PC-9 (cell line): ENCODE measurements at places on chromosomes 5 and 9.
A peak's percentile ranks its signal among the peaks of the same experiment; 100 is the strongest.

DNA sequence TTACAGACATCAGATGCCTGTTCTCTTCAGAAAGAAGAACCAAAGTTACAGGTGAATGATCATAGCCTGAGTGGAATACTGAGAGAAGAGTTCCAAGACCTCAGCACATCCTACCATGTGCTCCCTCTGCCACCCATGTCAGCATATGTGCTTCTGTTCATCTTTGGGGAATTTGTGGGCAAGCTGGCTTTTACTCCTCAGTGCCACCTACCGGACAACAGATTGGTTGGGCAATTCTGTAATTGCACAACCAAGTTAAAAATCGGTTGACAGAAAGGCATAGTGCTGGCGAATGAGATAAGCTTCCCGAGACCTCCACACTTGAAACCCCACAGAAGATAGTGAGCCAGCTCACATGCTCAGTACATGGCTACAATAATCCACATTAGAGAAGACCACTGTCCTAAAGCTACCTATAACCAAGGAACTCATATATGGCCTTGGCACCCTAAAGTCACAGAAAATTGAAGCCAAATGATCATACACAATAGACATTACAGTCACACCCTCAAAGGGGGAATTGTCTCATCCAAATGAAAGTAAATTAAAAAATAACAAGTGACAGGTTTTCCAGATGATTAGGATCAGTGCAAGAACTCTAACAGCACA is 1238.0 kb upstream of the NUDT12 start:
- no peak for DNase-seq

GRCh38 chr5:149957855-149958254 is 2.7 kb upstream of the SLC26A2 start:
- DNase-seq, result peak; percentile 11

DNA sequence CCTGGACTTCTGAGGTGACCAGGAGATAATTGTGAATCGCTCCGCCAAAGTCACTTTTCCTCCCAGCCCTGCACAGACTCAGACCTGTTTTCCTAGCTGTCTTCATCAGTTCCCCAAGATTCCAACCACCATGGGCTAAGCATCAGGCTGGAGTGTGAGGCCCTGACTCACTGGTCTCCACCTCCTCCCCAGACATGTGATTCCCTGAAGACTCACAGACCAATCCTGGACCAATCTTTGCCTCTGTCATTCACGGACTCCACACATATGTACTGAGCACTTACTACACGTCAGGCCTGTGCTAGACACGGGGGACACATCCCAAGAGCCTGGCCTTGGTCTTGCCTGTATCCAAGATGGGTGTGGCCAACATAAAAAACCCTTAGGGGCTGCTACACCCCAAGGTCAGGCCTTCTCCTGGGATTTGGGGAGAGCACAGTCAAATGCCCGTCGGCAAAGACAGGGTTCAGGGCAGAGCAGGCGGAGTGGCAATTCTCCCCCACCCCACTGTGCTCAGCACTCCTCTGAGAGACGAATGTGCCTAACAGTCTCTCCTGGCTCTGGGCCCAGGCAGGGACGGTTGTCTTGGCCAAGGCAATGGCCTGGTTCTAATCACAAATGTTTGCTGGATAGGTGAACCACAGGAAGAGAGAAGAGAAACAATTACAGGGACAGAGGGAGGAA is 11.9 kb downstream of the EEIG1 start:
- peak; percentile 72 for DNase-seq

GRCh38 chr9:130171226-130172148 is 717 bp upstream of the NCS1 start:
- no peak for DNase-seq

- DNase-seq, result no peak
Measured at GRCh38 chr5:173778784-173779304, 109.3 kb upstream of the CPEB4 start.

GRCh38 chr5:53991942-53992341 is 318.4 kb downstream of the ARL15 start:
- DNase-seq, result no peak

- no peak for DNase-seq
Measured at GRCh38 chr5:163496286-163496685, 9.1 kb upstream of the MAT2B start.

DNA sequence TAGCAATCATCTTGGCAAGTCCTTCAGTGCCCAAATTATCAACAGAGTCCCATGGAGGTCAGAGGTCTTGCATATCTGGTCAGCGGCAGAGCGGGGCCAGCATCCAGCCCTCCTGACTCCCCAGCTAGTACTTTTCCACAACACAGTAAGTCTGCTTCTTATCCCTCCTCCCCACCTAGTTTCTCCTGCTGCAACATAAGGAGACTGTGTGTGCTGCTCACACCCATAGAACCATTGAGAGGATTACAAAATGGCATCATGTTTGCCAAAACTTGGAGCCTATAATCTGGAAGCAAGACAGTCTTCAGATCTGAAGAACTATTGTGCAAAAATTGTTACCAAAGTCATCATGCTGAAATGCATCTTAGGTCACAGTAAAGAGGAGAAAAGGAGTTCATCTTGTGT is 125.8 kb upstream of the ZNF366 start:
- DNase-seq, result no peak
